CD8-positive, alpha-beta memory T cell (primary cell): ENCODE measurements at places on chromosomes 5 and 9. TPM values are rescaled to one million over a fixed set of nuclear protein-coding genes. Genes with fewer than 3 reads are reported as not detected.

- no peak overlapping the region for H3K27ac ChIP-seq
- H3K27me3 ChIP-seq = no peaks in the 10 kb centered on the region
- no peaks in the 10 kb centered on the region for H3K36me3 ChIP-seq
- no peaks in the 10 kb centered on the region for H3K4me1 ChIP-seq
Measured at GRCh38 chr9:16585591-16585990, 284.9 kb downstream of the BNC2 start.

- no peak for DNase-seq
- H3K4me1 ChIP-seq = no peaks in the 10 kb centered on the region
- no peaks in the 10 kb centered on the region for H3K36me3 ChIP-seq
- H3K4me3 ChIP-seq = no peak overlapping the region
- no peaks in the 10 kb centered on the region for H3K27me3 ChIP-seq
Measured at GRCh38 chr5:143337946-143338345, 65.5 kb downstream of the NR3C1 start.

DNA sequence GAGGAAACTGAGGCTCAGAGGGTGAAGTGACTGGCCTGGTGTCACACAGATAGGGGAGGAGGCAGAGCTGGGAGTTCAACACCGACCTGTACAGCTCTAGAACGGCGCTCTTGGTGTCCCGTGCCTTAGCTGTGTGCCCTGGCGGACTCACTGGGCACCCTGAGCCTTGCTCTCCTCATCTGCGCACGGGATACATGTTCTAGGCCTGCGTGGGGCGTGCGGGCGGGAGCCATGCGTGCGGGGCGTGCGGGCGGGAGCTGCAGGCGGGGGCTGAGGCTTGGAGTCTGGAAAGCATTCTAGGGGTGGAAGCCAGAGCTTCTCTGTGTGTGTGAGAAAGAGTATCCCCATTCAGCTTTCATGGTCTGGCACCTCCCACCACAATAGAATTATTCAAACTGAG, 165.3 kb downstream of the GAPVD1 start:
- no peak overlapping the region for H3K4me3 ChIP-seq
- no peak for DNase-seq
- H3K36me3 ChIP-seq = no peaks in the 10 kb centered on the region
- H3K27me3 ChIP-seq = no peaks in the 10 kb centered on the region
- no peak overlapping the region for H3K27ac ChIP-seq

- H3K27me3 ChIP-seq = no peaks in the 10 kb centered on the region
- H3K4me3 ChIP-seq = no peak overlapping the region
- H3K4me1 ChIP-seq = no peaks in the 10 kb centered on the region
- DNase-seq = no peak
- no peak overlapping the region for H3K27ac ChIP-seq
Measured at GRCh38 chr9:79662537-79662956, 90.8 kb downstream of the TLE4 start.

DNA sequence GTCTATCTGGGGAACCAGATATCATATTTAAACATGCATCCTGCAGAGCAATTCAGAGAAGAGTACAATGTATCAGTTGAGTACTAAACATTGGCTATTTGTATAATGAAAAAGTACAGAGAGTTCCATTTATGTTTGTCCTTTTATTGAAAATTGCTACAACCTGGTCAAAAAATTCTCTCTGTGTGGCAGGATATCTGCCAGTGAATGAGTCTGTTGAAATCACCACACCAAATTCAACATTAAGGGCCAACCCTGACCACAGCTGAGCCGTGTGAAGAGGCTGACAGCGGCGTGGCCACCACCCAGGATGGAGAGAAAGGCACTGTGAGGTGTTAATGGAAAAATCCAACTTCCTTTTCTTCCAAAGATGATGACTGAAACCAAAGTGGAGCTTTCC, 422.7 kb upstream of the PIK3R1 start:
- no peak overlapping the region for H3K27ac ChIP-seq
- H3K36me3 ChIP-seq = no peaks in the 10 kb centered on the region
- H3K27me3 ChIP-seq = no peaks in the 10 kb centered on the region
- no peak overlapping the region for H3K4me3 ChIP-seq
- no peaks in the 10 kb centered on the region for H3K4me1 ChIP-seq
- no peak for DNase-seq

DNA sequence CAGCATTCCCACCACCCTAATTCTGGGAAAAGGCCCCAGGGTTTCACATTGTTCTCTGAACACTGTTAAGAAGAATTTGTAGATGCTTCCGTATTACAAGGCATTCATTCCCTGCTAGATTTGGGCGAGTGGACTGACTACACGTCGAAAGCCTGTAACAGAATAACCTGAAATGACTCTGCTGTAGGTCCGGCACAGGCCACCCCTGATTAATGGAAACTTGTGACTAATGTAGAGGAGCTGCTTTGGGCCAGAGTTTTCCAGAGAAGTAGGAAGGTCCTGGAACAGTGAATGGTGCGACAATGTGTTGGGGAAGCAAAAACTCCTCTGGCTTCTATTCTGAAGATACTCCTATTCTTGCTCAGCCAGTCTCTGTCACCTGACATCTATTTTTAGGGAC, 87.6 kb downstream of the NR3C1 start:
- H3K27ac ChIP-seq = no peak overlapping the region
- no peak overlapping the region for H3K4me3 ChIP-seq
- DNase-seq = no peak

DNA sequence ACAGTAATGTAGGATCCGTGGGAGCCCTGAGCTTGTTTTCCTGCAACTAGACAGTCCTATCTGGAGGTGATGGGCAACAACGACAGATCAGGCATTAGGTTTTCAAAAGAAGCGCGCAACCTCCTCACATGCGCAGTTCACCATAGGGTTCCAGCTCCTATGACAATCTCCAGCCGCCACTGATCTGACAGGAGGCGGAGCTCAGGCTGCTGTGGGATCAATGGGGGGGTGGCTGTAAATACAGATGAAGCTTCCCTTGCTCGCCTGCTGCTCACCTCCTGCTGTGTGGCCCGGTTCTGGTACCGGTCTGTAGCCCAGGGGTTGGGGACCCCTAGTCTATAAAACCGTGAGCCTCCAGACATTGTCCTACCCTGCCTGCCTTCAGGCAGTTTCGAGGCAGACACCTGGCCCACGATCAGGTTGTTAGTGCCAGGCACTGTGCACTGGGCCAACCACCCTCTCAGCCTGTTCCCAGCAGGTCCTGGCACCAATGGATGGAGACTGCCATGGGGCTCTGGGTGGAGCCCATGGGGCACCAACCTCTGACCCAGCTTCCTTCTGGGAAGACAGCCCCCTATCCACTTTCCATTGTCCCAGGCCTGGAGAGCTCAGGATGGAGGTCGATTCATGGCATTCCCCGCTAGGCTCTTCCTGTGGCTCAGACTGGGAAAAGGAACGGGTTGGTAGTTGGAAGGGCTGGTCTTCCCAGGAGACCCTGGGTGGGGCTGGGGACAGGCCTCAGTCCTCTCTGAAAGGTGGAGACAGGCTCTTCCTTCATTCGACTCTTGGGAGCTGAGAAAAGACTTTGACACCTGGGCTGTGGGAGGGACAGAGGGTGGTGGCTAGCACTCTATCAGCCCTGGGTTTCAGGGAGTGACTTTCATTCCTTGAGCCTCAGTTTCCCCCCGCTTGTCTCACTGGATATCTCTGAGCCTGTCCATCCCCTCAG, 1.7 kb downstream of the ENDOG start:
- DNase-seq = no peak
- peaks cover 7% of the 10 kb centered on the region for H3K4me1 ChIP-seq
- no peaks in the 10 kb centered on the region for H3K27me3 ChIP-seq
- H3K36me3 ChIP-seq = peaks cover 4% of the 10 kb centered on the region

The PTPRD gene
- total RNA-seq = 0.02 TPM

The NRARP gene
- 1.9 TPM for total RNA-seq
